ENCODE measurements at places on chromosomes 1 and 21.

GRCh38 chr21:27365394-27365793 is 398.5 kb upstream of the ADAMTS5 start:
- no peak for DNase-seq

GRCh38 chr1:1181938-1182410 is 8.3 kb downstream of the TTLL10 start:
- DNase-seq, result no peak

GRCh38 chr21:29812947-29813346 is 126.8 kb downstream of the GRIK1 start:
- DNase-seq, result no peak

GRCh38 chr1:113046569-113046968 is 26.4 kb upstream of the LRIG2 start:
- no peak for DNase-seq

DNA sequence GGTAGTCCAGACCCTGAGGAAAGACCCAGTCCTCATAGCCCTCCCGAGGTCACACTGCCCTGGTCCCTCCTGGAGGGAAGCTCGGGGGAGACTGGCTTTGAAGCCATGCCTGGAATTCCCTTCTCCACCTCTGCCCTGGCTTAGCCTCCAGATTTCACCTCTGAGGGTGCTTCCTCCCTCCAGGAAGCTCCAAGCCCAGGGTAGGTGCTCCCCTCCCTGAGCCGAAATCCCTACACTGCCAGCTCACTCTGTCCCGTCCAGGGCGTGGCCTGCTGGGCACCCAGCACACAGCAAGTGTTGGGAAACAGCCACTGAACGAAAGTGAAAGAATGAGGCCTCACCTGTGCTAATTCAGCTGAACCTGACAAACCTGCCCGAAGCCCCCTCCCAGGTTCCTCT is 6.0 kb upstream of the TNFRSF25 start:
- no peak for DNase-seq

DNA sequence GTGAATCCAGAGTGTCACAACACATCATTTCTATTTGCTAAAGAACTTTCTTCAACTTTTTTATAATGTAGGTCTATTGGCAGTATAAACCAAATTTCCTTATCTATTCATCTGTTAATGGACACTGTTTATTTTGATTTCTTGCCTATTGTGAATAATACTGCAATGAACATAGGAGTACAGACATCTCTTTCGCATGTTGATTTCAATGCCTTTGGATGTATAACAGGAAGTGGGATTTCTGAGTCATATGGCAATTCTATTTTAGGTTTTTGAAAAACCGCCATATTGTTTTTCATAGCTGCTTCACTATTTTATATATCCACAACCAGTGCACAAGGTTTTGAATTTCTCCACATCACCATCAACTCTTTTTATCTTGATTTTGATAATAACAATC is 198.7 kb downstream of the KCNT2 start:
- DNase-seq, result no peak

Measured in stimulated activated CD4-positive, alpha-beta T cell treated with anti-CD3 and anti-CD28 coated beads, Interleukin-12 subunit alpha, Interleukin-12 subunit beta, amount 100 ng/mL, for 24 hours (primary cell).